ENCODE measurements at places on chromosomes 4 and X.

DNA sequence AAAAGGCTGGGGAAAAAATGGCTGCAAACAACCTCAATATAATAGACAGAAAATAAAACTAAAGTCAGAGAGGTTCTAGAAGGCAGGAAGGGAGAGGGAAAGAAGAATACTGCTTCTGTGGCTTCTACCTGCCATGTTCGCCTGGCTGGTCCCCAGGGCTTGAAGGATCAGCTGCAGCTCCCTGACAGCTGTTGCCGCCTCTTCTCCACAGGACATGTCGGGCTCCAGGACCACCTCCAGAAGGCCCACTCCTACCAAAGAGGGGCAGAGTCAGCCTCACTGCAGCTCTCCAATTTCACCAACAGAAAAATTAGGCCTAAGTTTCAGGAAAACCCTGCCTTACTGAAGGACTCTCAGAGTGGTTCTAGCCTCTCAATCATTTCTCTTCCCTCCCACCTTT is 44.9 kb downstream of the GATB start:
- no peak for DNase-seq

DNA sequence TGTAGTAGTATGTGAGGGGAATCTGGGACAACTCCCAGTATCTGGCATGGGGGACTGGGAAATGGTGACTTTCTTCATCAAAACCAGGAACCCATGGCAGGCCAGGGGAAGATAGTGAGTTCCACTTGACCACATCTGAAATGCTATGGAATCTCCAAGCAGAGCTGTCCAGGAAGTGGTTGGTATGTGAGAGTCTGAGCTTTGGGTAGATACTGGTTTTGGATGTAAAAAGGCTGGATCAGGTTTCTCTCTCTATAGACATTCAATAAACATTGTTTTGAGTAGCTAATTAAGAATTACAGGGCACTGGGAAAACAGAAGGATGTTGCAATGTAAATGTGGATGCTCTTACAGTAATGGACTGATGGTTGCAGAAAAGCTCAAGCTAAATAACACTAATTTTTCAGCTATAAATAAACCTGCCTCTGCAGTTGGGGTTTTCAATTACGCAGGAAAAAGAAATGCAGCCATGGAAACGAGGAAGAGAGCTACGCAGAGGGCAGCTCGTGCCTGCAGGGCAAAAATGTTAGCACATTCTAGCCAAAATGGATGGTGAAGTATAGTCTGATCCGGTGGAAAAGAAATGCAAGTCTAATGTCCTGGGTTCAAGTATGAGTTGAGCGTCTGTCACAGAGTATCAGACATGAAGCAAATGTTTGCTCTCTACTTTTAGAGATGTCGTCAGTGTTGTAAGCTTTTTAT is 13.4 kb upstream of the CHRNA9 start:
- no peak for DNase-seq

GRCh38 chr4:122542411-122543236 is 78.2 kb downstream of the IL21 start:
- DNase-seq = no peak

DNA sequence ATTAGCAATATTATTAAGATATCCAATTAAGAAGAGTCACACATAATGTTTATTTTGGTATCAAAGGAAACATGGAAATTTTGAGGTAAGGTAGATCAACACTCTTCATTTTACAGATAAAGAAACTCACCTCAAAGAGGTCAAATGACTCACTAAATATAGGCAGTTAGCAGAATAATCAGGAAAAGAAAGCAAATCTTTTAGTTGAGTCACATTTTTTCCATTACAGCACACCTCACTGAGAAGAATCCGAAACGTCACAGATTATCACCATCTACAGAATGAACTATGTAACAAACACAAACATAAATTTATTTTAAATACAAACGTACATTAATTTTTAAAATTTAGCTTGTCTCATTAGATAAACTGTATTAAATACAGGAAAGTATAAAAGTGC is 70.1 kb downstream of the TMEM47 start:
- no peak for DNase-seq

DNA sequence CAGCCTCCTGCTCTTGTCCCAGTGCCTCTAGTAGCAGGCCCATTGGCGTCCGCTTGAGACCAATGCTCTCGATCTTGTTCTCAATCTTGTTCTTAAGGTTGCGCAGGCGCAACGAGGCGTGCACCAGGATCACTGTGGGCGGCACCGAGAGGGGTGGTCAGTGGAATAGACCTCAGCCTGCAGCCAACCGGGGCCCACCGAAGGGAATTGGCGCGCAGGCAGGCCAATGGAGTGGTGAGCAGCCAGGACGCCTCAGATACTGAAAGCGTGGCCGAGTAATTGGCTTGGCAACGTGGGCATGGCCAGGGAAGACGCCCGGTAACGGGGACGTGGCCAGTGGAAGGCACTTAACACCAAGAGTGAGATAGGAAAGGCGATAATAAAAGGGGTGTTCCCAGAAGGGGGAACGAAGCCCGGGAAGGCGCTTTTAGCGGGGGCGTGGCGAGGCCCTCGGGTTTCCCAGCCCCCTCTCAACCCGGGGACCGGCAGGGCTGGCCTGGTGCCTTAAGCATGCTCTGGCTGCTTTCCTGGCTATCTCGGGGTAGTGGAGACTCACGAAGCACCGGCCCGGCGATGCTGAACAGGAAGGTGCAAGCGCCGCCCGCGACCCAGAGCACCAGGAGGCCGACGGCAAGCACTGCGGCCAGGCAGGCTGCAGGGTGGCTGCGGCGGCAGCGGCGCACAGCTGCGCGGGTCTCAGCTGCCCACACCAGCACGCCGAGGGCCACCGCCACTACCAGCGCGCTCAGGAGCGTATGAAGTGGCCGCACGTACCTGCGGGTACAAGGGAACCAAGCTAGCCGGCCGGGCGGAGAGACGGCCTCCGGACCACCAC is 1.7 kb downstream of the PRAF2 start:
- DNase-seq = no peak

- no peak for DNase-seq
Measured at GRCh38 chrX:47585273-47585672, 3.0 kb downstream of the TIMP1 start.

- no peak for DNase-seq
Measured at GRCh38 chr4:125042041-125042440, 272.7 kb upstream of the FAT4 start.

DNA sequence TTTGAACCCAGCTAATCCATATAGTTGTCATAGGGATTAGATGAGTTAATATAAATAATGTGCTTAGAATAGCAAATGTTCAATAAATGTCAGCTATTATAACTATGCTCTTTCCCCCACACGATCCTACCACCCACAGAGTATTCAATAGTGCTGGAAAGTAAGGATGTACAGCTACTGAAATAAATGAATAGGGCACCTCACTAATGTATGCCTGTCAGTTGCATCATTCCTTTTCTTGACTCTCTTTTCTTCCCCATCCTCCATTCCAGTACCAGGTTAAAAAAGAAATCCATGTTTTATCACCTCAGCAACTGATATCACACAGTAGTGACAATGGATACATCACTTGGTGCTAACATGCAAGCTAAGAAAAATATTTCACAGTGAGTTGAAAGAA is 42.8 kb upstream of the GPM6B start:
- DNase-seq = no peak

DNA sequence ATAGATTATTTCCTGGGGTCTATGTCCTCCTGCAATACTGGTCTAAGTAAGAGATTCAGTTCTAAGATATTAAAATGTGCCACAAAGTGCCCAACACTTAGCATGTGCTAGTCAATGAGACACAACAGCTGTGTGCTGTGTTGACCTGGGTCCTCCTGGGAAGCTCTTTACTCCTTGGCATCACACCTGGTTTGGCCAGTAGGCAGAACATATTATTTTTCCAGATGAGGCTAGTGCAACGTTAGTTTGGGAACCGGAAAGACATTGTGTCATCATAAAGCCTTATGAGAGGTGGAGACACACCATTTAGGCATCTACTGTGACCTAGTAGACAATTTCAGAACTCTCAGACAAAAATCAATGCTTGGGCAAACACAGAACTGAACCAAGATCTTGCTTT is 197.8 kb downstream of the MID1IP1 start:
- no peak for DNase-seq

DNA sequence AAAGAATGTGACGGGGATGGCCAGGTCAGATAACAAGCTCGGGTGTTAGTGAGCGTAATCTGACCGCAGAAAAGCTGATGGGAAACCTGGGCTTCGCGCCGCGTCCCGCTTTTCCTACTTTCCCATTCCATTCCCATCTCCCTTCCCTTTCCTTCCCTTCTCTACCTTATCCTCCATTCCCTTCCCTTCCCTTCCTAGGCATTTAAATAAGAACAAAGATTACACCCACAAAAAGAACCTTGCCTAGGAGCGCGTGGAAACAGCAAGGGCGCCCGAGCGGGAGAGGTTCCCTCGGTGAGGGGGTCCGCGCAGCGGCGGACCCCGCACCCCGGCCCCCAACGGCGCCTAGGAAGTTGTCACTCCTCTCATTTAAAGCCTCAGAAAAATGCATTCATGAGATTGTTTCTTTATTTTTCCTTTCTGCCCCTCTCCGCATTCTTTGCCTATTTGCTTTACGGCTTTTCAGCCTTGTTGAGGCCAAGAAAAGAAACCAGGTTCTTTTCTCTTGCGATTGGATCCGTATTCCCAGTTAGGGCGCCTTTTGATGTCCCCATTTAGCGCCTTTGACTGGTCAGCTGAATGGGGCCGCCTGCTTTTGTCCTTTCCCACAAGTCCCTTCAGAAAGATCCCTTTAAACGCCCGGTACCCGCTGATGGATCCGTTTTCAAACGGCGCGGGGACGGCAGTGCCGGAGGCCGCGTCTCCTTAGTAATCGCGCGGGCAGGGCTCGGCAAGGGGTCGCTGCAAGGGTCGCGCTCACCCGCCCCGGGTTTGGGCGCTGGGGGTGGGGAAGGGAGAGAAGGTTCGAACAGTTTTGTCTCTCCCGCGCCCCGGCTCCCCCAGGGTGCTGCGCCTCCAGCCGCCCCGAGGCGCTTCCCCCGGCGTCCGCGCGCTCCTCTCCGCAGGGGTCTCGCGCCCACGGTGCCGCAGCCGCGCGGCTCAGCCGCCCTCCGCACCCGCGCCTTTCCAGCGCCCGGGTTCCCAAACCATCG is 54.1 kb upstream of the TMEM33 start:
- DNase-seq = no peak

Data from central memory CD4-positive, alpha-beta T cell (primary cell).